Osteocyte (in vitro differentiated cells): ENCODE measurements at places on chromosomes 1 and 21. TPM values are rescaled to one million over a fixed set of nuclear protein-coding genes. Genes with fewer than 3 reads are reported as not detected.

Gene C21orf58
- 6.9 and 9.1 TPM in 2 replicates for total RNA-seq

Gene ESRRG
- not detected in 2 replicates for total RNA-seq

Gene S100A12
- total RNA-seq = not detected in 2 replicates

Gene PROK1
- total RNA-seq = not detected in 2 replicates

Gene SHE
- total RNA-seq = not detected in 2 replicates

Gene ARTN
- total RNA-seq = 0.81 and 1.1 TPM in 2 replicates

DNA sequence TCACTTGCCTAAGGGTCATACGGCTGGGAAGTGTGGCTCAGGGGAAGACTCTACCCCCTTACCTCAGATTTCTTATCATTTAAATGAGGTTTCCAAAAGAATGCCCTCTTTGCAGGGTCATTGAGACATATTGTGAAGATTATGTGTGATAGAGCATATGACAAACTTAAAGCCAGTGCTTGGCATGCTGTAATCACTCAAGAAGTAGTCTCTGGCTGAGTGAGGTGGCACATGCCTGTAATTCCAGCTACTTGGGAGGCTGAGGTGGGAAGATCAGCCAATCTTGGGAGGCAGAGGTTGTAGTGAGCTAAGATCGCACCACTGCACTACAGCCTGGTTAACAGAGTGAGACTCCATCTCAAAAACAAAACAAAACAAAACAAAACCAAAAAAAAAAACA lies 7.5 kb upstream of the LDLRAD2 start:
- H3K4me3 ChIP-seq = no peak overlapping the region

DNA sequence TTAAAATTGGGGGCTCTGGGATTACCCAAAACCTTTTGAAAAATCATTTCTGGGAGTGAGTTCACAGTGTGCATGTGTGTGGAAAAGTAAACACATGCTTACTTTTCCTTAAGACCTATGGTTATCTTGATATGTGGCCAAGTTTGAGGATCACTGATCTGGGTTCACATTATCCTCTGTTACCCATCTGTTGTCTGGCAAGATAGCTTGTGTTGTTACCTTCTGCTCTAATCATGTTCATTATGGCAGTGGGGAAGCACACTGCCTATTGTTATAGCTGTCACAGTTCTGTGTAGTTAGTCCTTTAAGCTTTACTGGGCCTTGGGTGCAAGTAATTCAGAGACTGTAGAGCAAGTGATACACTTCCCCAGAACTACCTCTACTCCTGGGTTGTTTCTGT lies 5.0 kb downstream of the CTBS start:
- peaks cover 23% of the 10 kb centered on the region for H3K4me1 ChIP-seq
- no peaks in the 10 kb centered on the region for H3K27me3 ChIP-seq
- no peak overlapping the region for H3K4me3 ChIP-seq
- peaks cover 25% of the 10 kb centered on the region for H3K36me3 ChIP-seq
- H3K27ac ChIP-seq = no peak overlapping the region
- no peak for DNase-seq

DNA sequence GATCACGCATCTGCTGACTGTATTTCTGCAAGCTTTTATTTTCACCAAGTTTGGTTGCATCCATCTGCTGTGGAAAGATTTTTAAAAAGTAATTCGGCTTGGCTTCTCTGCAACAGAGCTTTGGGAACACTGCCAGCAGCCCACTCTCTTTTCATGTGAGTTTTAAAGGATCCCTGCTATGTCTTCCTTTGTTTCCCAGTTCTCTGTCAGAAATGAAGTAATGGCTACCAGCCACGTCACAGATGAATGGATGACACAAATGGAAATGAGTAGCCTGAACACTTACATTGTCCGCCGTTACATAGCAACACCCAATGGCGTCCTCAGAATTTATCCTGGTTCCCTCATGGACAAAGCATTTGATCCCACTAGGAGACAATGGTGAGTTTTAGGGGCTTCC lies 80.6 kb upstream of the RAVER2 start:
- peaks cover 10% of the 10 kb centered on the region for H3K36me3 ChIP-seq
- no peak overlapping the region for H3K4me3 ChIP-seq
- H3K4me1 ChIP-seq = peaks cover 7% of the 10 kb centered on the region
- no peak for DNase-seq
- no peak overlapping the region for H3K27ac ChIP-seq

DNA sequence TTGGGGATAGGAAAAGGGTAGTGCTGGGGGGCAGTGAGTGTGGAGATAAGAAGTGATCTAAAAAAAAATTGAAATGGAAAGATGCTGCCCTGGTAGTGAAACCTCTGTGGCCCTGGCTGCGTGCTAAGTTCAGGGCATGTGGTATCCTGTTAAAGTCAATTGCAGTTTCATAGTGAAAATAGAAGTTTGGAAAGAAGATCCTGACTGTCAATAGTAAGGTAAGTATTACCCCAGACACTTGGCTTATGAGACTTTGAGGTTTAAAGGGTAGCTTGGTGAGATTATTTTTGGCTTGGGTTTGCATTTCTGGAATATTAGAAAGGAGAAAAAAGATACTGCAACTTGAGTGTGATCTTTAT lies 6.8 kb downstream of the ARID1A start:
- H3K36me3 ChIP-seq = no peaks in the 10 kb centered on the region
- H3K4me3 ChIP-seq = no peak overlapping the region
- no peak overlapping the region for H3K27ac ChIP-seq
- peaks cover 29% of the 10 kb centered on the region for H3K4me1 ChIP-seq

GRCh38 chr1:84492726-84493125 lies 13.5 kb upstream of the SPATA1 start:
- H3K36me3 ChIP-seq = peaks cover 42% of the 10 kb centered on the region
- H3K4me1 ChIP-seq = no peaks in the 10 kb centered on the region
- no peak for DNase-seq
- no peak overlapping the region for H3K4me3 ChIP-seq
- no peak overlapping the region for H3K27ac ChIP-seq
- H3K27me3 ChIP-seq = no peaks in the 10 kb centered on the region

DNA sequence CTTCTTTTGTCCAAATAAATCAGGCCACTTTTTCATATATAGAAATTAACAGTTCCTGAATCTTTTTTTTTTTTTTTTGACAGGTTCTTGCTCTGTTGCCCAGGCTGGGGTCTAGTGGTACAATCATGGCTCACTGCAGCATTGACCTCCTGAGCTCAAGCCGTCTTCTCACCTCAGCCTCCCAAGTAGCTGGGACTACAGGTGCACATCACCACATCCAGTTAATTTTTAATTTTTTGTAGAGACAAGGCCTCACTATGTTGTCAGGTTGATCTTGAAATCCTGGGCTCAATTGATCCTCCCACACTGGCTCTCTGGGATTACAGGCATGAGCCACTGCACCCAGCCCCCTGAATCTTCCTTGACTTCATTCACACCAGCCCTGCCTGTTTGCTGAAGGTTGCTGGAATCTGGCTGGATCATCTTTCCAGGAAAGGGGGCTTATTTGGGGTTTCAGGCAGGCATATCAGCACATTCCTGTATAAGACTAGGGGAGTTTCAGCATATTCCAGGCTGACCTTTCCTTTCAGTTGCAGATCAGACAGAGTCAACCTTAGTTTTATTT lies 78.2 kb upstream of the ARHGAP29 start:
- H3K4me1 ChIP-seq = peaks cover 20% of the 10 kb centered on the region
- no peak overlapping the region for H3K4me3 ChIP-seq
- no peaks in the 10 kb centered on the region for H3K36me3 ChIP-seq
- H3K27me3 ChIP-seq = no peaks in the 10 kb centered on the region

DNA sequence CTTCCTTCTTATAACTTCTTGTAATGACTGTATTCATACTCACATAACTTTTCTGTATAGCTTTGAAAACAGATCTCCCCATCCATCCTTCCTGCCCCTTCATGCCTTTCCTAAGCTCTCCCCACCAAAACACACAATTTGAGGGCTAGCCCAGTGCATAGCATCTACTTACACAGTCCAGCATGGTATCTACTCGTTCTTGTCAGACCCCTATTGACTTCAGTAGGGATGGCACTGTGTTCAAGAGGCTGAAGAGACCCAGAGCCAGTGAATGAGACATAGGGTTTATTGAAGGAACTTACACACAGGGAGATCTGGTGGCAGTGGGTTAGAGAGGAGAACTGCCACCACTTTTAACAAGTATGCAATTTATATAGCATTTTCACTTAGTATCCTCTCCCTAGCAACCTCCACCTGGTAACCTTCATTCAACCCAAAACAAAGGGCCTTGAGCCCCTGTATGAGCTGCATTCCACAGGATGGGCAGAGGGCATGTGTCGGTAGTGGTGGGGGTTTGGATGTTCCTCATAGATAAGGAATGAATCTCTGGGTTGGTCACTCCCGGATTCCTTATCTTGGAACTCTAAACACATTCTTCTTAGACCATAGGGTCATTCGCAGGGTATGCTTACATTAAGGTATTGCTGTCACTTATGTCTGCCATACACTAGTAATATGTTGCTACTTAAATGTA lies 64.9 kb upstream of the GNG12 start:
- H3K27me3 ChIP-seq = no peaks in the 10 kb centered on the region
- no peak overlapping the region for H3K27ac ChIP-seq
- DNase-seq = no peak
- no peak overlapping the region for H3K4me3 ChIP-seq
- H3K36me3 ChIP-seq = no peaks in the 10 kb centered on the region
- H3K4me1 ChIP-seq = peaks cover 13% of the 10 kb centered on the region

GRCh38 chr1:81314513-81315233 lies 486.1 kb upstream of the ADGRL2 start:
- no peaks in the 10 kb centered on the region for H3K27me3 ChIP-seq
- H3K27ac ChIP-seq = no peak overlapping the region
- no peaks in the 10 kb centered on the region for H3K4me1 ChIP-seq
- H3K4me3 ChIP-seq = no peak overlapping the region

DNA sequence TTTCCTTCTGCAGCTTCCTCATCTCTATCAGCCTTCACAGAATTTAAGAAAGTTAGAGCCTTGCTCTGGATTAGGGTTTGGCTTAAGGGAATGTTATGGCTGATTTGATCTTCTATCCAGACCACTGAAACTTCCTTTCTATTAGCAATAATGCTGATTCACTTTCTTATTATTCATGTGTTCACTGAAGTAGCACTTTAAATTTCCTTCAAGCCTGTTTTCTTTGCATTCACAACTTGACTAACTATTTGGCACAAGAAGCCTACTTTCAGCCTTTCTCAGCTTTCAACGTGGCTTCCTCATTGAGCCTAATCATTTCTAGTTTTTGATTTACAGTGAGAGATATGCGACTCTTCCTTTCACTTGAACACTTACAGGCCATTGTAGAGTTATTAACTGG lies 528.5 kb downstream of the PLPP3 start:
- no peak overlapping the region for H3K27ac ChIP-seq
- no peak for DNase-seq
- H3K4me3 ChIP-seq = no peak overlapping the region
- H3K4me1 ChIP-seq = no peaks in the 10 kb centered on the region
- H3K27me3 ChIP-seq = no peaks in the 10 kb centered on the region

GRCh38 chr1:26788836-26789611 lies 1.3 kb downstream of the PIGV start:
- peaks cover 7% of the 10 kb centered on the region for H3K36me3 ChIP-seq
- peak overlapping the region; percentile 100 for H3K27ac ChIP-seq
- peaks cover 56% of the 10 kb centered on the region for H3K4me1 ChIP-seq
- H3K27me3 ChIP-seq = no peaks in the 10 kb centered on the region

GRCh38 chr1:18721041-18721440 lies 90.4 kb downstream of the PAX7 start:
- H3K27me3 ChIP-seq = peaks cover 15% of the 10 kb centered on the region
- no peaks in the 10 kb centered on the region for H3K4me1 ChIP-seq
- no peak overlapping the region for H3K4me3 ChIP-seq
- H3K36me3 ChIP-seq = no peaks in the 10 kb centered on the region

- no peak for DNase-seq
- H3K27me3 ChIP-seq = no peaks in the 10 kb centered on the region
- H3K27ac ChIP-seq = no peak overlapping the region
- no peak overlapping the region for H3K4me3 ChIP-seq
Measured at GRCh38 chr1:36739703-36740289, 257.1 kb upstream of the CSF3R start.

- no peak for DNase-seq
- H3K27ac ChIP-seq = no peak overlapping the region
- no peaks in the 10 kb centered on the region for H3K4me1 ChIP-seq
- no peaks in the 10 kb centered on the region for H3K27me3 ChIP-seq
- H3K36me3 ChIP-seq = no peaks in the 10 kb centered on the region
Measured at GRCh38 chr1:14625572-14625971, 27.1 kb downstream of the KAZN start.

DNA sequence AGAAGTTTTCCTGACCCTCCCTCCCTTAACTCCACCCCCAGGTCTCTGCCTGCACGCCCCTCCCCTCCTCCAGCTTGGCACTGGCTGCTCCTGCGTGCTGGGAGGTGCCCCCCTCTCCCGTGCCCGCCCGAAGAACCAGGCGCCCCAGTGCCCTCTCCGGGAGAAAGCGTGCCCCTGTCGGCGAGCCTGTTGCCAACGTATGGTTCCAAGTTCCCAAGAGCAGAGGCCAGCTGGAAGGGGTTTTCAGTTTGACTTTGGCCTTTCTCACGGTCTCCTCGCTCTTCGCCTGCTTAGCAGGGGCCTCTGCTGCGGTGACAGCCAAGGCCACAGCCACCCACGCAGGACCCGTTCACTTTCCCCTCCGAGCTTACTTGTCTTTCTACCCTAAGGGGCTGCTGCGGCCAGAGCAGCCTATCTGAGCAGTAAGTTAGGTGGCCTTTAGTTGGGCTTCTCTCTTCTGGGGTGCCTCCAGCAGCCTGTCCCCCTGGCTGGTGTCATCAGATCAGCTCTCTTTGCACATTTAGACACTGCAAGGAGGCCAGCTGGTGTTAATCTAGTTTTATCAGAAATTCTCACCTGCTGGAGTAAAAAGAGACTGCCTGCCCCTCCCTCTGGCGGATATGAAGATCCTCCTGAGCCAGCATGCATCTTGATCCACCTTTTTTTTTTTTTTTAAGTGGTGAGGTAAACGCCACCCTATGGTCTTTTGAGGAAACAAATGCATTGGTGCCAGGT lies 1.5 kb downstream of the STUM start:
- DNase-seq = no peak
- no peak overlapping the region for H3K27ac ChIP-seq
- no peaks in the 10 kb centered on the region for H3K36me3 ChIP-seq
- peak overlapping the region; percentile 57 for H3K4me3 ChIP-seq
- H3K4me1 ChIP-seq = peaks cover 13% of the 10 kb centered on the region

DNA sequence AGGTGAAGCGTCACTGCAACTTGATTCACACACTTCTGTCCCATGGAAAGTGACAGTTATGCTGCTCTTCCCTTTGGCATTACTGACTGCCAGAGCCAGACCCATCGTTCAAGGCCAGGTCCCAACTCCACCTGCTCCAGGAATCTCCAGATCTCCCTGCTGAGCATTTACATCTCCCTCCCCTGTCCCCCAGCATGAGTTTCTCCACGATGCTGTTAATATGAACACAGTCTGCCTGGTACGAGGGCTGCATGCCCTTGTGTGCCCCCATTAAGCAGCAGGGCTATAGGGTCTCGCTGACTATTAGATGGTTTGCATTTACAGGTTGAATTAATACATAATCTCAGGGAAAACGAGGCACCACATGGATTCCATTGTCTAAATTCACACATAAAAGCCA lies 4.3 kb downstream of the F3 start:
- H3K4me3 ChIP-seq = no peak overlapping the region
- peaks cover 26% of the 10 kb centered on the region for H3K4me1 ChIP-seq
- H3K27me3 ChIP-seq = no peaks in the 10 kb centered on the region
- no peak for DNase-seq
- H3K27ac ChIP-seq = no peak overlapping the region
